ENCODE measurements at places on chromosomes 5 and 9.

- no peak for DNase-seq
Observed at GRCh38 chr9:78857373-78858225, 560.7 kb downstream of the PSAT1 start.

- DNase-seq = no peak
Observed at GRCh38 chr5:173329491-173330337, 1.5 kb upstream of the STC2 start.

DNA sequence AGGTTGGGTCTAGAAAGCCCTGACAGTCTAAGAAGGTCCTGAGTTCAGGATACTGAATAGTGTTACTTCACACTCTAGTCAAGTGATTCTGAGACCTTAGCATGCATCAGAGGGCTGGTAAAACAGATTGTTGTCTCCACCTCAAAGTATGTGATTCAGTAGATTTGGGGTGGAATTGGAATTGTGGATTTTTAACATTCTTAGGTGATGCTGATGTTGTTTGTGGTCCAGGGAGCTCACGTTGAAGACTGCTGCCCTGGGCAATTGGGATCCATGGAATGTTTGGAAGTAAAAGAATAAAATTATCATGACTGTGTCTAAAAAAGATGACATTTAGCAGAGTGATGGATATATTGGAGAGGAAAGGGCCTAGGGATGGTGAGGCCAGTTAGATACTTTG is 75.6 kb downstream of the VCAN start:
- no peak for DNase-seq

- no peak for DNase-seq
Observed at GRCh38 chr5:29983528-29984155, 1209.8 kb upstream of the CDH6 start.

GRCh38 chr9:85038061-85038460 is 368.5 kb downstream of the NTRK2 start:
- no peak for DNase-seq

GRCh38 chr5:124806373-124807077 is 60.1 kb upstream of the ZNF608 start:
- DNase-seq = peak; percentile 94

- DNase-seq = no peak
Observed at GRCh38 chr5:95709967-95710650, 21.0 kb upstream of the RHOBTB3 start.

DNA sequence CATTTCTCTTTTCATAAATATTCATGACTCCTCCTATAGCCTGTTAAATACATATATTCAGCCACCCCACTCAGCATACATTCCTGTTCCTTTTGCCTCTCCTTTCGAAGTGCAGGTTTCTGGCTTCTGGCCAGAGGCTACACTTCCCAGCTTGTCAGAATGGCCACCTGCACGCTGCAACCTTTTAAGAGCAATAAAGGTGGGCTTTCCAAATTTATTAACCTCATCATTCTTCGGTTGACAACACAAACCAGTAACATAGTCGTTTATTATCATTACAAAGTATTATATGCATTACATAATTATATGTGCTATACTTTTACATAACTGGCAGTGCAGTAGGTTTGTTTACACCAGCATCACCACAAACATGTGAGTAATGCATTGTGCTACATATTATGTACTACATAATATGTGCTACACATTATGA is 16.5 kb upstream of the TMEM171 start:
- DNase-seq = no peak
